ENCODE measurements at places on chromosomes 4 and X.
A peak's percentile ranks its signal among the peaks of the same experiment; 100 is the strongest.

DNA sequence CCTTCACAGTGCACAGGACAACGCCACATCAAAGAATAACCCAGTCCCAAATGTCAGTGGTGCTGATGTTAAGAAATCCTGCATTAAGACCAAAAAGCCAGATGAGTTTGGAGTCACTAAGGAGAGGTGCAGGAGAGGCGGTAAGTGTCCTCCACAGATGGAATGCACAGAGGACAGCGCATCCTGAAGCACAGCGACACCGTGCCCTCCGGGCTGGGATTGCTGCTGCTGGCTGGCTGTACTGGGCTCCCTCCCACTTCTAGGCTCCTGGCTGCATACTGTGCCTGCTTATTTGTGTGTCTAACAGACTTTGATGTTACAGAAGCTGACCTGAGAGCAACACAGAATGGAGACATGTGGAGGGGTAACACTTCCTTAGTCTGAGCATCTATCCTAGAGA lies 325.6 kb upstream of the BOD1L1 start:
- peak; percentile 87 for DNase-seq

DNA sequence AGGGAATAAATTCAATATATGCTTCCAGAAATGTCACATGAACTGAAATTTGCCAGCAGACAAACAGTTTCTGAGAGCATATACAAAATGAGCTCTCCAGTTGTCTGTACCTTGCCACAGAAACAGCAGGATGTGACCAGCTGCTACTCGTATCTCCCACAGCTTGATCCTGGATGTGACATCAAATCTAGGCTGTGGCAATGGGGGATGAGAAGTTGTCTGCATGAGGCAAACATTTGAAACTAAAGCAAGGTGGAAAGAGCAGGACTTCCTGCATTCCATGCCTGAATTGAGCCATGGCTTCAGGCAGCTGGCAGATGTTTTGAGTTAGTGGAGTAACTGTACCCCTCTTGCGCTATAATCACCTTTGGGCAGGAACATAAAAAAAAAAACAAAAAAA lies 1724.0 kb downstream of the RPA4 start:
- peak; percentile 31 for DNase-seq

- DNase-seq: no peak
These were observed 263.0 kb downstream of the IQCM start for GRCh38 chr4:149552601-149553000.

GRCh38 chrX:136867096-136867491 lies 13.4 kb downstream of the RBMX start:
- DNase-seq: no peak

DNA sequence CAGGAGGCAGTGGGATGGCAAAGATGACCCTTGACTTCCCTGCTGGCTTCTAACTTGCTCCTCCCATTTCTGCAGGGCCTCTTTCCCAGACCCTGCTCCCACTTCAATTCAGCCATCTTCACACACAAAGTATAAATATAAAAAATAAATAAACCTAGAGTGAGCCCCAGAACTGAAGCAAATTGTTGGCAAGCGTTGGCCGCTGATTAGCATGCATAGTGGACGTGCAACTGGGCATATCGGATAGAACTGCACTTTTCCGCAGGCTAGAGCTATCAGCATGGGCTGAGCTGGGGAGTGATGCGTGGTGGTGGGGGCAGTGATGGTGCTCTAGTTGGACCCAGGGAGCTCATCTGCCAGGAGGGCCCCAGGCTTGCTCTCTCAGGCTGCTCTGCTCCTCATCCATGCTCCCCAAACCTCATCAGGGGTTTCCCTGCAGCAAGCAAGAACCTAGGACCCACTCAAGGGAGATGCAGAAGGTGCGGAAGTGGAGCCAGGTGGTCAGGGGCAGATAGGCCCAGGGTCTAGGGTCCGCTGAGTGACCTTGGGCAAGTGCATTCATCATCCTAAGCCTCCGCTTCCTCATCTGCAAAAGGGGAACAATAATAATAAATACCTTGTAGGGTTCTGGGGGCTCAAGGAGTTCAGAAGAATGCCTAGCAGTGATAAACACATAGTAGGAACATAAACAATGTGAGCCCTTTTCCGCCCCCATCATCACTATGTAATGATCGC lies 146.8 kb upstream of the PJA1 start:
- DNase-seq: no peak

DNA sequence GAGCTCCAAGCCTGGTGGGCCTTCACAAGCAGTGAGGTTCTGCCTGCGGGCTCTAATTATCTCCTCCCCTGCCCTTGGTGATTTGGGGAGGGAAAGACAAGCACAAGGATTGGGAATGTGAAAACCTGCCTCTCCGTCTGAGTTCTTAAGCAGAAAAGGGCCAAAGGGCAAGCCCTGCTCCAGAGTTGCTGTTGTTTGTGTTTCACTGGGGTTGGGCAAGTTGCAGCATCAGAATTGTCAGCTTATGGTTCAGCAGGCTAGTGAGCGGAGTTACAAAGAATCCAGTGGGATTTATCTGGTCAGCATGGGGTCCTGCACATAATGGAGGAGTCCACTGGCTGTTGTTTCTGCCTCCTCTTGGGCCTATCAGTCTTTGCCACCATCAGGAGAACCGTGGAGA lies 60.5 kb downstream of the NHS start:
- DNase-seq: peak; percentile 93

Data from ELF-1 (cell line).